ENCODE measurements at places on chromosomes 3 and 15.

DNA sequence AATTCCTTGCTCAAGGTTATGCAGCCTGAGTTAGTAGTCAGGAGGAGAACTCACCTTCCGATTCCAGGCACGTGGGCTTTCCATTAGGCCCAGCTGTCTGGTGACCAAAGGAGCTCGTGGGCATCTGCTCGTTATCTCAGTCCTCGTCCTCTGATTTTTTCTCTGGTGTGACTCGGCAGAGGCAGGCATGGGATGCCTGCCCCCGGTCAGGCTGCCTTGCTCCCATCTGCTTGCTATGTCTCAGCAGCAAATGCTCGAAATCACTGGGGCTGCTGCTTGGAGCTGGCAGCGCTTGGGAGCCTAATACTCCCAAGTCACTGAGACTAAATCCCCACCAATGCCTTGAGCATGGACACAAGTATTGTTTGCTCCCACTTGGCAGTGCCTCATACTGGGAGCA, 84.5 kb upstream of the NMNAT3 start:
- no peak for DNase-seq

- no peak for DNase-seq
These were observed 56.9 kb upstream of the NR2C2 start for GRCh38 chr3:14890476-14890875.

- no peak for DNase-seq
These were observed 57.2 kb downstream of the KIF9 start for GRCh38 chr3:47225310-47225906.

DNA sequence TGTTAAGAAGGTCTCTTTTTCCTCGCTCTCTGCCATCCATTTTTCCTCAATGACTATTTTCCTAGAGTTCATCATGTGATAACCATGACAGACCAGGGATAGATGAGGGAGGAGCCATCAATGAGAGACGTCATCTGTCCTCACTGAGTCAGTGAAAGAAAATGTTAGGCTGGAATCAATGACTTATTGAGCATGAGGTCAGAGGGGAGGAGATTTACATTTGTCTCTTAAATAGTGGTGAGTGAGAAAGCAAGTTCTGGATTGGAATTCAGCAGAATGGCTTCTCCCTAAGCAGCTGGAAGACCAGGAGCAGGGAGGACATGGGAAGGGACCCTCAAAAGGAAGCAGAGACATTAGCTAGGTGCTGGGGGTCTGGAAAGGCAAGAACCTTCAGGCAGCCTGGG, 28.2 kb upstream of the USP3 start:
- DNase-seq: no peak

DNA sequence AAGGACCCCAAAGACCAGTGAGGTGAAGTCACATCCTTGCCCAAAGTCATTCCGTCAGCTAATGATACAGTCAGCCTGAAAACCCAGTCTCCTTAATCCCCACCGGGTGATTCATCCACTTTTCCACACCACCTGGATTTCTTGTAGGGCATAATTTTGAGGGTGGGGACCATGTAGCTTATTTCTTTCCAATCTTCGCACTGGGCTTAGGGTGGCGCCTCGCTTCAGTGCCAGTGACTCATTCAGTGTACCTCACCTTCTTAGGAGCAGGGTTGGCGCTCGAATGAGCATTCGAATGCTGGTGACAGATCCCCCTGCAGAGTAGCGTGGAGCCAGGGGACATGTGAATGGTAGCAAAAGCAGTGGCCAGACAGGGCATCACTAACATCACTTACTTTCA, 24.0 kb downstream of the BMF start:
- no peak for DNase-seq

- no peak for DNase-seq
These were observed 850.0 kb downstream of the DIPK2A start for GRCh38 chr3:144821583-144821982.

DNA sequence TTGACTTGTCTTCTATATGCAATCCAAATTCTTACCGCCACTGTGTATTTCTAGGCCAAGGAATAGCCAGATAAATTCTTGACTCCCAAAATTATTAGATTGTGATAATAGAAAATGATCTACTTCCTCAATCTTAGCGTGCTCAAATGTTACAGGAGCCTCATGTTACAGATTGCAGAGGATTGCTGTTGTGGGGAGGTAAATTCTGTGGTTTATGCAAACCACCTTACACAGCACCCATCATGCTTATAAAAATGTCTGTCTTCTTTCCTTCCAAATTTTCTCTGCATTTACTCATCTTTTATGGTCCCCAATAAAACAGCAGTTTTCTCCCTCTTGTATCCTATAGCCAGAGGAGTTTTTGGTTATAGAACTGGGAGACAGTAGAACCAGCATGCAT, 420.2 kb upstream of the ROBO1 start:
- no peak for DNase-seq

DNA sequence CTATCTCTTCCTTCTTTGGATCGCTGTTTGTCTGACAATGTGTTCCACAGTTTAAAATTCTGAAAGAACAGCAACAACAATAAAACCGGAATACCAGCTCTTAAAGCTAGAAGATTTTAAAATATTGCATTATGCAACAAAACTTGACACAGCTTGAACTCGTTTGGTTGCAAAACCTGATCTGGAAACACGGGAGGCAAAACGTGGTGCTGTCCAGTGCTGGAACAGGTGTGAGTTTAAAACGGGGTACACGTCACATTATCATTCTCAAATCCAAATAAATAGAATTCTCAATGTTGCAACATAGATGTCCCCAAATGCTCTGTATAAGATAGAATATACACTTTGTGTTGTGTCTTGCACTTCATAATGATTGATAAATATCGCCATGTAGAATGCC, 110.9 kb upstream of the LYSMD4 start:
- no peak for DNase-seq

GRCh38 chr3:36606871-36607765, 157.2 kb downstream of the DCLK3 start:
- no peak for DNase-seq

GRCh38 chr3:141998669-141999290, 122.3 kb downstream of the ATP1B3 start:
- no peak for DNase-seq

DNA sequence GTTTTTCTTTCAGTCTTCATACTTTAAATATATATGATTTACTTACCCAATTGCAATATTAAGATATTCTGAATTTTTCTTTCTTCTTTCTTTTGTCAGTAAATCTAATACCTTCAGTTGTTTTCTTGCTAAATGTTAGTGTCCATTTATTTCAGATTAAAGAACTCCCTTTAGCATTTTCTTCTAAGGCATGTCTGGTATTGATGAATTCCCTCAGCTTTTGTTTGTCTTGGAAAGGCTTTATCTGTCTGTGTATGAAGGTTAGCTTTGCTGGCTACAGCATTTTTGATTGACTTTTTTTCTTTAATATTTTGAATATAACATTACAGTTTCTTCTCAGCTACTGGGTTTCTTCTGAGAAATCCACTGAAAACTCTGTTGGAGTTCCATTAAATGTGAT, 64.0 kb upstream of the PLSCR4 start:
- no peak for DNase-seq

DNA sequence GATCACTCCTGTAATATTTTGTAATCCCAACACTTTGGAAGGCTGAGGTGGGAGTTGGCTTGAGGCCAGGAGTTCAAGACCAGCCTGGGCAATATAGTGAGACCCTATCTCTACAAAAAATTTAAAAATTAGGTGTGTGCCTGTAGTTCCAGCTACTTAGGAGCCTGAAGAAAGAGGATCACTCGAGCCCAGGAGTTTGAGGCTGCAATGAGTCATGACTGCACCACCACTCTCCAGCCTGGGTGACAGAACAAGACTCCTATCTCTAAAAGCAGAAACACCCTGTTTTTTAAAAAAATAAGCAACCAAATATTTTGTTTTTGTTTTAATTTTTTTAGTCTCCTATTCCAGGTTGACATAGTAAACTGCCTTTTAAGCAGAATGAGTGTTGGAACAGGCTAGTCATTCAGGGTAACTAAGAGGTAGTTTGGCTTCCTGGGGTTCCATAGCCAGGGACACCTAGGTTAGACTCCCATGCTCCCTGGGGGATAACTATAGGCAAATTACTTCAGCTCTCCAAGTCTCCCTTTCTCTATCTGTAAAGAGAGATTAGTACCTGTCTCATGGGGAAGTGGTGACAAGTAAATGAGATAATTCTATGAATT, 114.6 kb upstream of the C15orf61 start:
- no peak for DNase-seq

DNA sequence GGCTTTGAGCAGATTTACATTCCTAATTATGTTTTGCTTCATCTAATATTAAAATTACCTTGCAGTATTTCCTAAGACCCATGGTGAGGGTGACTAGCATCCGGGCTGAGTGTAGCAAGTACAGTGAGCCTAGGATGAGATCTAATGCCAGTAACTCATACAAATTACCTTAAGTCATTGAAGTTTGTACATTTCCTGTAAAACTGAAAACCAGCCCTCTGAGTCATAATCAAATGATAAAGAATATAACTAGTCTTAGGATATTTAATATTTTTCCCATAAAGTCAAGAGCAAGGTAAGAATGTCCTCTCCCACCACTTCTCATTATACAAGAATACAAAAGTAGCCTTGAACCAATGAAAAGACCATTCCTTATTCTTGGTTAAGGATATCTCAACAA, 54.8 kb upstream of the CHRM5 start:
- no peak for DNase-seq

- no peak for DNase-seq
These were observed 198.3 kb downstream of the ADAMTS9 start for GRCh38 chr3:64489361-64490044.

GRCh38 chr3:145578471-145578870, 582.5 kb downstream of the PLOD2 start:
- no peak for DNase-seq

DNA sequence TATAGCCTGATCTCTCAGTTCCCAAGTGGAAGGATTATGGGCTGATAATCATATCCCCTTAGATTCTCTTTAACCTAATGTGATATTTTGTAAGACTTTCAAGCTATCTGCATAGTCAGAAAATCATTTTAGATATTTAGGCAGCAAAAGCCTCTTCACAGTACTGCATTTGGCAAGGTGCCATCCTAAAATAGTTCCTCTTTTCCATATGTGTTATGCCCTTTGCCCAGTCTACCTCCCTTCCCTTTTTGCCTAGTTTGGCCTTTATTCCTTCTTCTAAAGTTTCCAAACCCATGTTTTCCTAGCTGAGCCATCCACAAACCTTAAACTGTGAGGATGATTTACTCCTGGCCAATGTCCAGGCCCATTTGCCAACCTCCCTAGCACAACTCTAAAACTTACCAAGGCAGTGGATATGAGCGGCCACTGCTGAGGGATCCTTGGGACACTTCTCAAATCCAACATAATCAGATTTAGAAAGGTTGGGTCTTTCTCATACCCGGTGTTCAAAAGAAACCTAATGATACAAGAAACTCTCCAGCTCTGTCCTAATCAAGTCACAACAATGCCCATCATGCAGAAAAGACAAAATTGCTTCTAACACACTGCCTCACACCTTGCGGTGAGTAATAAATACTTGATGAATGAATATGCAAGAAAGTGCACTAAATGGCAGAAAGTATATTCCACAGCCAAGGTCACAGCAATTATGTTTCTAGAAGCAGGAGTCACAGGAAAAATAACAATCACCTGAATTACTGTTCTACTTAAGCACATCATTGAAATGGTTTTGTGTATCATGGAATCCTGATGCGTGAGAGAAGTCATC, 493.9 kb downstream of the NLGN1 start:
- DNase-seq: no peak

- no peak for DNase-seq
These were observed 43.2 kb downstream of the RIOX2 start for GRCh38 chr3:97928986-97929385.

DNA sequence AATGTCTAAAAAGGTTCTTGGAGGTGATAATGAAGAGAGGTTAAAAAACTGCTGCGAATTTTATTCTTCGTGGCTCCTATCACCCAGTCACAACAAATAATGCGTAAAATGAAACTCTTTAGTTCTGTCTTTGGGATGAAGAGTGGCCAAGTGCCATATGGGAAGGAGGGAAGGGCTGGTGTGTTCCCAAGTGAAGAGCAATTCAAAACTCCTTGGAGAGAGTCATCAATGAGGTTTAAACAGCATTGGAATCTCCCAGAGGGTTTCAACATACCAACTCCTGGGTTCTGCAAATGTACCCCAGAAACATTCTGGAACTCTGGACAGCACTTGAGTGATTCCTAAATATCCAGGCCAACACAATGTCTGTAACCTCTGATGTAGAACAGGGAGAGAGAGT, 45.3 kb downstream of the SLCO3A1 start:
- no peak for DNase-seq

DNA sequence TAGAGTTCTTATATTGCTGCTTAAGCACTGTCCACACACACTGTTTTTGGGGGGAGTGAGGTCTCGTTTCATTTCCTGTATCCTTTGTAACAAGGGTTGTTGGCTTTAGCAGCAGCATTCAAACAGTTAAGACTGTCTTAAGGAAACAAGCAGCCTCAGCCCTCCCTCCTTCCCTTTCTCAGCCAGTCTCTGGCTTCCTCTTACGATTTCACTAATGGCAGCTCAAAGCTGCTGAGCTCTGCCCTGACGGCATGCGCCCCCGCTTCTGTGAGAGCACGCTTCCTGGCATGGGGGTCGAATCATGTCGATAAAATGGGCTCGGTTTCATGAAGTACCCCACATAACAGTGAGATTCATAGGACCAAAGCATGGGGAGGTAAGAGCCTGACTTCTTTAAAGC, 105.0 kb downstream of the KLHL25 start:
- no peak for DNase-seq

DNA sequence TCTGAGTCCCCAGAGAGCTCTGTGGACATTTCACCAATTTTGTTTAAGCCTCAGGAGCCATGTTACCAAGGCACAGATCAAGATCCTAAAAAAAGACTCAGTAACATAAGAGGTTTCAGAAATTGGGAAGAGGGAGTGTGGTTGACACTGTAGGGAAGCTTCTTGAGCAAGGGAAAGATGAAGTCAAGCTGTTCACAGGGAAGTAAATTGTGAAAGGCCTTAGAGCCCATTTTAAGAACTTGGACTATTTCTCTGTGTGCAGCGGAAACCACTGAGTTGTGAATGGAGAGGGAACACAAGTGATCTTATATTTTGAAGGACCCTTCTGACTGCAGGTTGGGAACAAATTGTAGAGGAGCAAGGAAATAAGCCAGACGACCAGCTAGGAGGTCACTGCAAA, 18.7 kb downstream of the BCL2A1 start:
- DNase-seq: no peak

- DNase-seq: no peak
These were observed 152.7 kb downstream of the NFKBIZ start for GRCh38 chr3:102002056-102002455.

DNA sequence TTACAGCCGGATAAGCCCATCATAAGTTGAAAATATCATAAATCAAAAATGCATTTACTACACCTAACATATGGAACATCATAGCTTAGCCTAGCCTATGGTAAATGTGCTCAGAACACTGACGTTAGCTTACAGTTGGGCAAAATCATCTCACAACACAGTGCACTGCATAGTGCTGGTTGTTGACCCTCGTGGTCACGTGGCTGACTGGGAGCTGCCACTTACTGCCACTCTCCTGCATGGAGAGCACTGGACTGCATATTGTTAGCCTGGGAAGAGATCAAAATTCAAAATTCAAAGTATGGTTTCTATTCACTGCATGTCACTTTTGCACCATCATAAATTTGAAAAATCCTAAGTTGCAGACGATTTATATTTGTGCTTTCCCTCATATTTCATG, 94.0 kb upstream of the CACNA2D3 start:
- no peak for DNase-seq

- no peak for DNase-seq
These were observed 308.5 kb downstream of the ROBO2 start for GRCh38 chr3:77348244-77348855.

GRCh38 chr3:31568649-31569048, 35.9 kb downstream of the STT3B start:
- no peak for DNase-seq
